ENCODE measurements at places on chromosomes 2 and 18.

- no peak for DNase-seq
These were observed 142.1 kb downstream of the KLHL29 start for GRCh38 chr2:23526835-23527790.

- DNase-seq, result no peak
These were observed 213.2 kb downstream of the GBX2 start for GRCh38 chr2:235954888-235955480.

DNA sequence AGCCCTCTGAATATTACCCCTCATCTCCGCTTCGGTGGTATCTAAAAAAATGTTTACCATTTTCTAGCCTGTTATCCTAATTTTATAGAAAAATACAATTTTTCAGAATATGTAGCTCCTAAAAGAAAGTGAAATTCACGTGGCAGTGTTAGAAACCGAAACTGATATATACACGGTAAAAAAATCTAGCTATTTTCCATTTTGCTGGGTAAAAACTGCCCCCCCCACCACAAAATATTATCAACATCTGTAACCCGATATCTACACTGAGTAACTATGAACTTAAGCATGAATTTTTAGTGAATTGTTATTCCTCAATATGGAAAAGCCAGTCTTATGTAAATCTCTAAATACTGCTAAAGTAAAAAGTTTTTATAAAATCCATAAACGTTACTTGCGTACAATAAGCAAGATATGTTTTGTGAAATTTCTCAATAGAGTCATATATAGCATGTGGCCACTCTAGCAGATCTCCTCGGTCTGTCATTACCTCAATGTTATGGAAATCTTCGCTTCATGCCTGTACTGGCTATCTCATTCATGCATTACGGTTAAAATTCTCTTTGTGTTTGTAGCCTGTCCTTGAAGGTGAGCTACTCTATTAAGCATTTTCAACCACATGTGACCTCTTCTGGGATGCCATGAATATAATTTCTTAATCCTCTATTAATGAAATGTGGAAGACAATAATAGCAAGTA lies 524.2 kb downstream of the TRIB2 start:
- no peak for DNase-seq

GRCh38 chr2:54480025-54480424 lies 23.9 kb downstream of the SPTBN1 start:
- no peak for DNase-seq

- DNase-seq, result no peak
These were observed 43.9 kb upstream of the NEMP2 start for GRCh38 chr2:190578158-190579057.

DNA sequence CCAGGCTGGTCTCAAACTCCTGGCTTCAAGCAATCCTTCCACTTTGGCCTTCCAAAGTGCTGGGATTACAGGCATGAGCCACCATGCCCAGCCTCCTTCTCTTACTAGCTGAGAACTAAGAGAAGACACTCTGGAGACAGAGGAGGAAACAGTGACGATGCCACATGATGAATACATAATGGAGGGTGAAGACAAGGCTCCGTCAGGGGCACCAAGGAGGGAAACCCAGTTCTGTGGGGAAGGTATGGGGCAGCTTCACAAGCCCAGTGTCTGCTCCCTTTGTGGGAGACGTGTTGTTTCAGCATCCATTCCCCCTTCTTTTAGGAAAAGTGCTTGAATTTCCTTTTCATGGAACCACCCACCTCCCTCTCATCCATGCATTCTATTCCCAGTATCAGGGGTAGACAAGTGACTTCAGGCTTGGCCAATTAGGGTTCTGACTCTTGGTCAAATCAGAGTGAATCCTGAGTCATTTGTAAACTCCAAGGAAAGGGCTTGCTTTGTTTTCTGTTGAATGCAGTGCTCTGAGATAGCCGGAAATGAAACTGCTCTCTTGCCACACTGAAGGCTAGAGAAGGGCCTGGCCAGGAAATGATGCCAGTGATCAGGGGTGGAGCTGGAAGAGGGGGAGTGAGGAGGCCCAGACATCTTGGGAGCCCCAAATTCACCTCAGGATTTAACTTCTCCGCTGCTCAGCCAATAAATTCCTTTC lies 23.7 kb downstream of the TMEM127 start:
- peak; percentile 78 for DNase-seq

GRCh38 chr2:46339200-46339599 lies 42.0 kb downstream of the EPAS1 start:
- DNase-seq, result no peak

GRCh38 chr2:191059308-191059707 lies 45.3 kb upstream of the STAT1 start:
- DNase-seq, result no peak

- DNase-seq, result no peak
These were observed 443 bp downstream of the CPSF3 start for GRCh38 chr2:9423922-9424272.

DNA sequence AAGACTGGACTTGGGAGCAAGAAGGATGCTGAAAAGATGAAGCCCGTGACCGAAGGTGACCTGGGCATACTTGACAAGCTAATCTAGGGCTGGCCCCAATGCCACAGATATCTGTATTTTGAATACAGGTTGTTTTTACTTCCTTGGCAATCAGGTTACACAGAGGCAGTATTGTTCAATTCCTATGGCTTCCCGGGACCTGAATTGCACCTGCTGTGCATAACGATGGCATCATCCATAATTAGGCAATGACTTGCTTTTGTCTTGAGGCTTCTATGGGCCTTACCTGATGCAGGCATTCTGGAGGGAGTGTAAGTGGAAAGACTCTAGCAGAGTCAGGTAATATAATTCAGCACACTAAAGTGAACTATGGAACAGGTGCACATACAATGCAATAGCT lies 60.6 kb upstream of the CUL3 start:
- no peak for DNase-seq

DNA sequence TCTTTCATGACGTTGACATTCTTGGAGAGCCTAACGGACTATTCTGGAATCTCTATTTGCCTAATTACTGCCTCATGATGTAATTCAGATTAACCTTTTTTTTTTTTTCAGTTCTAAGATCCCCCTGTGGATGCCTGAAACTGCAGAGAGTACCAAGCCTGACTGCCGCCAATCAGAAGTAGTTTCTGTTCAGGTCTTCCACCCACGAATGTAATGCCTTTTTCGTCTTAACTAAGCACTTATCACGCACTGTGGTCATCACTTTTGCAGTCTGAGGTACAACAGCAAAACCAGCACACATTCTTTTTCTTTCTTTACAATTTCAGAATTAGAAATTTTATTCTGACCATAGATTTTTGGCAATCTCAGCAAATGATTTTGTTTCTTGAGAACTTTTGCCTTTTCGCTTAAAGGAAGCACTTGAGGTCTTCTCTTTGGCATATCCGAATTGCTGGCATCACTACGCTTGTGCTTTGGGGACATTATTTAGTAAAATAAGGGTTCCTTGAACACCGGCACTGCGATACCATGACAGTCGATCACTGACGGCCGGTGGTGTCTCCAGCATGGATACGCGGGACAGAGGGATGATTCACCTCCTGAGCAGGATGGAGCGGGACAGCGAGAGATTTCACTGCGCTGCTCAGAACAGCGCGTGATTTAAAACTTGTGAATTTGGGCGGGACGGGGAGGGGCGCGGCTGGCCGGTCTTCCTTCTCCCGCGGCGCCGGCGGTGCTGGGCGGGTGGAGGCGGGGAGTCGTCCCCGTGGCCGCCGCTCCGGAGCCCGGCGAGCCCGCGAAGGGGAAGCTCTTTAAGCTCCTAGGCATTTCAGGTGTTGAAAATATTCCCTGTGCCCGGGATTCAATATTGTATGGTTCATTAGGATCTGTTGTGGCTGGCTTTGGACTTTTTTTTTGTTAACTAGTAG lies 32.0 kb upstream of the GPR55 start:
- peak; percentile 75 for DNase-seq

GRCh38 chr2:96954011-96954846 lies 32.2 kb downstream of the FAM178B start:
- peak; percentile 66 for DNase-seq

DNA sequence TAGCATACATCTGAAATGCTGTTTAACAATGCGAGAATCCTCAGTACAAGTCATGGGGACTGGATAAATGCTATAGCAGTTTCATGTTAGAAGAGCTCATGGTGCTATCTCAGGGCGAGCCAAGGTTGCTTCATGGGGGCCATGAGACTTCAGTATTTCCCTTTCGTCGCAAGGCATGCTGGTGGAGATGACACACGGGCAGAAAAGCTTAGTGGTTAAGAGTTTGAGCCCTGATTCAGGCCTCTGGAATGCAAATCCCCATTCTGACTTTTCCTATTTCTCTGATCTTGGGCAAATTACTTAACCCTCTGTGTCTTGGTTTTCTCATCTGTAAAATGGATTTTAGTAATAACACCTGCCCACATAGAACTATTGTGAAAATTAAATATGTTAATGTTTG lies 57.4 kb upstream of the EPHA4 start:
- DNase-seq, result no peak

GRCh38 chr18:9898792-9899549 lies 13.2 kb downstream of the TXNDC2 start:
- DNase-seq, result no peak

DNA sequence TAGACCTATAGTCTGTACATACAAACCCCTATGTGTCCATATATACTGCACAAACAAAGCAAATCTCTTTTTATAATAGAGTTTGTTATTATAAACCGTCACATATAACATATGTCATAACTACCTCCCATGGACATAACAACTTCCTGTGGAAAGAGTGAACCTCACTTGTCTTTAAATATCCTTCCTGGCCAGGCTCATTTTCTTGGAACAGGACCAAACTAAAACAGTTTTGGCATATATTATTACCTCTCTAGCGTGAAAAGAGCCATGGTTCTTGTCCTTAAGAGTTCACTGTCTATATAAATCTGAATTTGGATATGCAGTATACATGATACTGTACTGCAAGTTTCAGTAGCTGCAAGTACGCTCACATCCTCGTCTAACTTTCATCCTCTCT lies 28.3 kb upstream of the DNAJC27 start:
- no peak for DNase-seq

DNA sequence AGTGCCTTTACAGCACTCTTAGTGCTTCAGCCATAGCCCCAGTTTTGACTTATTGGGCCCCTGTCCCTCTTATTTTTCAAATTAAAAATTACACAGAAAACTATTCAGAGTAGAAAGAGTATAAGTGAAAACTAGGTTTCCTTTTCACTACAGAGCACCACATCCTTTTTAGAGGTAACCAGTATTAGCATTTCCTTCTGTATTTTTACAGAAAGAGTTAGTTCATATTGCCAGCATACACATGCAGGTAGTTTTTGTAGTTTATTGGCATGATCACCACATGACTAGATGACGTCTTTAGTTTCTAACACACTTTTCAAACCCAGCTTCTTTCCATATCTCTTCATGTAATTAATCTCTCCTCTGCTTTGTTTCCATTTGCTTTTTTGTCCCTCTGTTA lies 66.4 kb downstream of the UBE2E3 start:
- DNase-seq, result no peak

DNA sequence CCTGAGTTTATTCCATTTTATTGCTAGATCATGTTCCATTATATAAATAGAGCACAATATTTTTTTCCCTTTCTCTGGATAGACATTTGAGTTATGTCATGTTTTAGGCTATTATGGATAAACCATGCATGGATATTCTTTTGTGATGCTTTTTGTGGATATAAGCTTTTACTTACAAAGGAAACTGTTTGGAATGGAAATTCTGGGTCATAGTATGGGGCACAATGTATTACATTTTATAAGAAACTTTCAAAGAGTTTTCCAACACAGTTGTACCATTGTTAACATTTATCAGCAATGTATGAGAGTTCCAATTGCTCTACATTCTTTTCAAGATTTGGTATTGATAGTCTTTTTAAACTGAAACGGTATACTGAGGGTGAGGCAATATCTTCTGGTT lies 749.4 kb downstream of the SOCS6 start:
- no peak for DNase-seq

DNA sequence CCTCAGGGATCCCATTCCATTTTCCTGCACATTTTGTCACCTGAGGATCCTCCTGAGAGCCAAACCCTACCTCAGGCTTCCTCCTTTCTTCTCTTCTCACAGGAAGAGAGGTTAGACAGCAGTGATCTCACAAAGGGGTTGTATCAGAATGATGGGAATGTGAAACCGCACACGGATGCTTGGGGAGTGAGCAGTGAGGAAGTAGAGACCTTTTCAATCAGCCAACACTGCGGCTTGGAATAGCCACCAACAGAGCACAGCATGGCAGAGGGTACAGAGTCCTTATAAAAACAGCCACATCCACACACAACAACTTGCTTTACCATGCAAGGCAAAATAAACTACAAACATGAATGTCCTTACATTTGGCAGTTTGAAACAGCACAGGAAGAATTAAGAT lies 8.7 kb downstream of the TMEM182 start:
- DNase-seq, result no peak

GRCh38 chr2:203808046-203808750 lies 59.4 kb upstream of the CTLA4 start:
- no peak for DNase-seq

DNA sequence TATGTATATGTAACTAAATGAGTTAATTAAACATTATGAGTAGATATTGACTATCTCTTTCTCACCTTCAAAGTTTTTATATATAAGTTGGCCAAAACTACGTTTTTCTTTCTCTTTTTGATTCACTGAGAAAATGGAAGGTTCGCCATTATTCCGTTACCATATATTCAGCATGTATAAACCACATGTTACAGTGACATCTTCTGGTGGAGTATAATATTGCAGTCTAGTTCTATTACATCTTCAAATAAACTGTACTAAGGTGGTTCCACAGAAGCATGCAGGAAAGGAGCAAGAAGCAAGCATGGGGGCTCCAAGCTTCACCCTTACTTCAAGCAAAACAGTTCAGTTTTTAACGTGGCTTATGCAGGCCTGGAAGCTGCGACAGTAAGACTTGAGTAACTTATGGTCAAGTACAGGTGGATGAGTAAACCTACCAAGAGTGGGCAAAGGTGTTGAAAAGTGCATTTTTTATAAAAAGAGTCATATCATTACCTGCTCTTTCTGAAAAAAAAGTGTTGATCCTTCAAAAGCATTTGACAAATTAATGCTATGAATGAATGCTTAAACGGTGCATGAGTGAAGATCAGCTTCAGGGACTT lies 129.8 kb upstream of the RAB6C start:
- DNase-seq, result peak; percentile 29

- no peak for DNase-seq
These were observed 116.7 kb downstream of the PID1 start for GRCh38 chr2:229154381-229154780.
